Activated CD8-positive, alpha-beta memory T cell treated with anti-CD3 and anti-CD28 coated beads for 4 hours (primary cell): ENCODE measurements at places on chromosomes 4 and X.

GRCh38 chrX:100650841-100651240, 6.8 kb downstream of the SRPX2 start:
- DNase-seq: no peak

GRCh38 chrX:13220916-13221315, 98.9 kb downstream of the ATXN3L start:
- no peak for DNase-seq

- DNase-seq: no peak
Observed at GRCh38 chrX:46236411-46236810, 308.8 kb downstream of the ZNF674 start.

GRCh38 chr4:79294064-79294463, 31.8 kb downstream of the NAA11 start:
- no peak for DNase-seq

DNA sequence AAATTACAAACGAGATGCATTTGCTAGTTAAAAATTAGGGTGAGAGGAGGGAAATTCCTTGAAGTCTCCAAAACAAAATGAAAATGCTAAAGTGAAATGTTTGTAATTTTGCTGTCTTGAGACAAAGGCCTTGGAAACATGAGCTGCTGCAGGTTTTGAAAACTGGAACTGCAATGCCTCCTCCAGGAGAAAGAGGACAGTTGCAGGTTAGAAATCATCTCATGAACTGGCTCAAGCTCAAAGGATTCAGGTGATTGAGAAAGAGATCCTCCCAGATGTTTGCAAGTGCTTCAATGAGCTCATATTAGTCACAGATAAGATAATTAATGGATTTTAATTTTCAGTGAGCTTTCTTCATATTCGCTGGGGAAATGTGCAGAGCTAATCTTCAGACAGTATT, 32.4 kb downstream of the SMPX start:
- DNase-seq: no peak

- no peak for DNase-seq
Observed at GRCh38 chrX:22399437-22400192, 126.9 kb downstream of the CBLL2 start.

- no peak for DNase-seq
Observed at GRCh38 chrX:14673236-14673635, 143.9 kb downstream of the GLRA2 start.

DNA sequence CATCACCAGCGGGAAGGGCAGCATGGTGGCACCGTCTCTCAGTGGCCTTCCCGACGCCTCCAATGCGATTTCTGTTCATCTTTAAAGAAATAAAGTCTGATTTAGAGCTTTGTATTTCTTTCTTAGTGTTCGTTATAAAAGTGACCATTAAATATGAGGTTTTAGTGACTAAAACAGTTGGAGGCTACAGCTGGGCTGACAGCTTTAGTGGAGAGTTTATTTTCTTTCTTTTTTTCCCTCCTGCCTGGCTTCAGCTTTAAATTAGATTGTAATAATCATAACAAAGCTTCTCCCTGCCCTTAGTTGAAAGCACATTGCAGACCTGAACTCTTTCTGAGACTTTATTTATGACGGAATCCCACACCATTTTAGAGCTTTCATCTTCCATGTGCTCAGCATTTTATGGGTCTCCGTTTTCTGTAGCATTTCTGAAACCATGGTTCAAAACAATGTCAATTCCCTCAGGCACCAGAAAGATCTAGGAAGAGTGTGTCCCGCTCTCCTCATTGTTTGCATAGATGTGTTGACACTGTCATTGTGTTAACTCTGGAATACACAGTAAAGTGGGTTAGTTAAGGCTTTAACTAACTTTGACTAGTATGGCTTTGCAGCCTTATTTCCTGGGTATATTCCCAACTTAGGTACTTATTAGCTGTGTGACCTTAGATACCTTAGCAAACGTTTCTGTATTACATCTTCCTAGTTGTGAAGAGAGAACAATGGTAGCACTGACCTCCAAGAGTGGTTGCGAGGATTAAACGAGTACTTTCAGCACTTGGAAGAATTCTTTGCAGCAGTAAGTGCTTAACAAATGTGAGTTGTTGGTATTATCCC, 97.4 kb upstream of the PGRMC2 start:
- no peak for DNase-seq

DNA sequence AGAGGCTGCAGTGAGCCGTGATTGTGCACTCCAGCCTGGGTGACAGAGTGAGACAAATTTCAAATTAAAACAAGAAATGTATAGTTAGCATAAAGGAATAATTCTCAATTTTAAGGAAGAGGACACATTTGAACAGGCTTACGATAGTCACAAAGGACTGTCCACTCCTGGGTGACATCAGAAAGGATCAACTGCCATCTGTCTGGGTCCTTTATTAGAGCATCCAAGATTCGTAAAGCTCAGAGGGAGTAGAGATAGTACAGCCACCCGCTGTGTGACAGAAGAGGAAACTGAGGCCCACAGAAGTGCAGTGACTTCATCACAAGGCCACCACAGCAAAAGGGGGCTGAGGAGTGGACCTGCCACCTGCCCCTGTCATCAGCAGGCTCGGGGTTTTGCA, 149.3 kb upstream of the RBPJ start:
- no peak for DNase-seq

DNA sequence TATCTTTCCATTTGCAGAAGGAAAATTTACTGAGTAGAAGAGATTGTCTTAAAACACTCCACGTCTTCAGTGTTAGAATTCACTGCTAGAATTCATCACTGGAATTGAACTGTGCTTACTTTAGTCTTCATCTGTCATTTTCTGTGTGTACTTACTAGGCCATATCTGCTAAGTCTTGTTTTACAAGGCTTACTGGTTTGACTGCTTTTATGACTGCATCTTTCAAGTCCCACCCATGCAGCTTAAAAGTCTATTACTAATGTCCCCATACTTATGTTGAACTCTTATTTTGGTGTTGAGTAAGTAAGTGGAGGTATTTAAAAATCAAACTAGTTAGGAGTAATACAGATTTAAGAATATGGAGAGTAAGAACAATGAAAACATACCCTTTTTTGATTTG, 14.6 kb downstream of the CLCN3 start:
- DNase-seq: no peak

DNA sequence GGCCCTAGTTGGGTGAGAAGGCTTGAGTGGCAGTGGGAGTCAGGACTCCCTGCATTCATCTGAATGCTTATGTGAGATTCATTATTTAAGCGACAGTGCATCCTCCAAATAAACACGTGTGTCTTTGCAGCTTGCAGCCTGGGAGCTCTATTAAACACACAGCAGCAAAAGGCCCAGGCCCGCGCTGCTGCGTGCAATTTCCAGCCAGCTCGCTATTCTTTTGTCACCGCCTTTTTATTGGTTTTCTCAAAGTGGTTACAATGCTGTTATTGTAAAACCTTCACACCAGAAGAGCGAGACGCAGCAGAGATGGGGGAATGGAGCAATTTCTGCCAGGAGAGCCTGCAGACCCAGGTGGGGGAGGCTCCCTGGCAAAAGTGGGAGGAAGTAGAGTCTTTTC, 252.5 kb downstream of the BCOR start:
- DNase-seq: no peak

DNA sequence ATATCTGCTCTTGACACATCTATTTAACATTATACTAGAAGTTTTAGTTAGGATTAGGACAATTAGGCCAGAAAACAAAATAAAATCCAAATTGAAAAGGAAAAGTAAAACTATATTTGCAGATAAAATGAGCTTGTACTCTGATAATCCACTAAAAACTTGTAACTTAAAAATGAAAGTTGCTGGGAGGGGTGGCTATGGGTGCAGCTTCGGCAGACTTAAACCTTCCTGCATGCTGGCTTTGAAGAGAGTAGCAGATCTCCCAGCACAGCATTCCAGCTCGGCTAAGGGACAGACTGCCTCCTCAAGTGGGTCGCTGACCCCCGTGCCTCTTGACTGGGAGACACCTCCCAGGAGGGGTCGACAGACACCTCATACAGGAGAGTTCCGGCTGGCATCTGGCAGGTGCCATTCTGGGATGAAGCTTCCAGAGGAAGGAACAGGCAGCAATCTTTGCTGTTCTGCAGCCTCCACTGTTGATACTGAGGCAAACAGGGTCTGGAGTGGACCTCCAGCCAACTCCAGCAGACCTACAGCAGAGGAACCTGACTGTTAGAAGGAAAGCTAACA, 2379.9 kb downstream of the ARAP2 start:
- DNase-seq: no peak

GRCh38 chr4:139919004-139919403, 235.0 kb downstream of the MAML3 start:
- no peak for DNase-seq

- no peak for DNase-seq
Observed at GRCh38 chrX:101417981-101418841, 10.2 kb downstream of the HNRNPH2 start.

GRCh38 chrX:87901060-87901459, 383.5 kb downstream of the KLHL4 start:
- no peak for DNase-seq

DNA sequence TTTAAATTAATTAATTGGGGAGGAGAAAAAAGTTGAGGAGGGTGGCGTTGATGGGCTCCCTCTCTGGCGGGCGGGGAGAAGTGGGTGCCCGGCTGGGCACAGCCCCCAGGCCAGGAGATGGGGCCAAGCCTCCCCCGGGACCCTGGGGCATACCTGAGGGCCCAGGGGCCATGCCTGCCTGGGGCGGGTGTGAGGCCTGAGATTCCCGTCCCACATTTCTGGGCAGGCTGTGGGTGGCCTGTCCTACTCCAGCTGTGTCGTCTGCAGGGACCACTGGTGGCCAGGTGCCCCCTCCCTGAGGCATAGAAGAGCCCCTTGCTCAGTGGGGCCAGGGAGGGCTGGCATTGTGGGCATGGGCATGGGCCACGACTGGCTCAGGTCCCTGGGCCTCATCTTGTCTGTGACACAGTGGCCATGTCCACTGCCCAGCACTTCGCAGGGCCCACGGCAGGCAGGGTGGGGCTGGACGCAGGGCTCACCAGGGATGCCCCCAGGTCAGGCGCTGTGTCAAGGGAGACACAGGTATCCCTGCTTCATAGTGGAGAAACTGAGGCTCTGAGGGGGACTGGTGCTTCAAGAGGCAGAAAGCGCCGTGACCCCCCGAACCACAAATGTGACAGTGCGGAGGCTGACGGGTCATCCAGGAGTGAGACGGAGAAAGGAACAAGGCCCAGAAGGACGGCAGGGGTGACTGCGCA, 60.1 kb downstream of the FAM53A start:
- no peak for DNase-seq

GRCh38 chr4:7808181-7808580, 131.5 kb downstream of the AFAP1 start:
- no peak for DNase-seq

DNA sequence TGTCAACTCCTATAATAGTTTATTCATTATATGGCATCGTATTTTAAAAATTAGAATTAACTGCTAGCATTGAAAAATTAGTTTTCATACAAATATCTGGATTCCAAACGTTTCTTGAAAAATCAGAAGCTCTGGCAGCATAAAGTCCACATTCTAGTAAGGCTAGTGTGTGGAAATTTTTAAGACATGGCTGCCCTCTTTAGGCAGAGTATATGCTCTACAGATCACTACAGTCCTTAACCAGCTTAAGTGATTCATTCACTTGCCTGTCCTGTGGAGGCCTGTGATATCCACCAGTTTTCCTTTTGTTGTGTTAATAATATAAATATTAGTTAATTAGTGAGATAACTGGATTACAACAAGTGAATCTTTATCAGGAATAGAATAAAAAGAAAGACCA, 287.2 kb downstream of the OPHN1 start:
- DNase-seq: no peak

GRCh38 chrX:136094962-136095361, 52.4 kb upstream of the FHL1 start:
- DNase-seq: no peak

DNA sequence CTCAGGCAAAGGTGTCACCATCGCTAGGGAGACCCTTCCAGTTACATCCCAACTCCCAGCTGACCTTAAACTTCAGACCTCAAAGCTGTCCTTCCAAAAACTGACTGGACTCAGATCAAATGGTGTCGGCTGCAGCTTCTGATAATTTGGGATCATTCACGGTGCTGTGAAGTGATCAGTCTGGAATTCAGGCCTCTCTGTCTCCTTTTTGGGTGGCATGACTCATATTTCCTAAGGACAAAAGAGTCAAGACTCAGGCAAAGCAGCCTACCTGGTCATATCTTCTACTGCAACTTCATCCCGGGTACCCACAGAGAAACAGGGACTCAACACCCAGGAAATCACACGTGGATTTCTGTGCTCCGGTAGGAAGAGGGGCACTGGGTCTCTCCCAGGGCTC, 87.6 kb downstream of the SORCS2 start:
- DNase-seq: no peak

DNA sequence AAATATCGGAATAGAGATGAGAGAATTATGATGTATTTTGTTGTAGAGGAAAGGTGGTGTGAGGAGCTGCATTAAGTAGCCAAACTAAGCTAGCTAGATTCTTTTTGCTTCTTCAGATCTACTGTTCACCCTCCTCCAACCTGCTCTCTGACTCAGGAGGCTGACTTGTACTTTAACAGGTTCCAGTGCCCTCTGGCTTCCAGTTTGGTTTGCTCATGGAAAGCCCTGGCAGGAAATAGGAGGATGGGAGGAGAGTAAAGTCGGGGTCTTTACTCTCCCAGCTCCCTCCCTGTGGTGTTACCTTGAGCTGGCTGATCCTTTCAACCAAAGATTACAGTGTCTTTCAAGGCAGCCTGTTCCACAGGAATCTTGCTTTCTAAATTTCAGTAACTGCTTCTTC, 277.0 kb upstream of the EDA2R start:
- DNase-seq: no peak

- DNase-seq: no peak
Observed at GRCh38 chr4:173878701-173879100, 348.7 kb upstream of the HAND2 start.

- no peak for DNase-seq
Observed at GRCh38 chr4:33566649-33567048, 2677.7 kb downstream of the ARAP2 start.

DNA sequence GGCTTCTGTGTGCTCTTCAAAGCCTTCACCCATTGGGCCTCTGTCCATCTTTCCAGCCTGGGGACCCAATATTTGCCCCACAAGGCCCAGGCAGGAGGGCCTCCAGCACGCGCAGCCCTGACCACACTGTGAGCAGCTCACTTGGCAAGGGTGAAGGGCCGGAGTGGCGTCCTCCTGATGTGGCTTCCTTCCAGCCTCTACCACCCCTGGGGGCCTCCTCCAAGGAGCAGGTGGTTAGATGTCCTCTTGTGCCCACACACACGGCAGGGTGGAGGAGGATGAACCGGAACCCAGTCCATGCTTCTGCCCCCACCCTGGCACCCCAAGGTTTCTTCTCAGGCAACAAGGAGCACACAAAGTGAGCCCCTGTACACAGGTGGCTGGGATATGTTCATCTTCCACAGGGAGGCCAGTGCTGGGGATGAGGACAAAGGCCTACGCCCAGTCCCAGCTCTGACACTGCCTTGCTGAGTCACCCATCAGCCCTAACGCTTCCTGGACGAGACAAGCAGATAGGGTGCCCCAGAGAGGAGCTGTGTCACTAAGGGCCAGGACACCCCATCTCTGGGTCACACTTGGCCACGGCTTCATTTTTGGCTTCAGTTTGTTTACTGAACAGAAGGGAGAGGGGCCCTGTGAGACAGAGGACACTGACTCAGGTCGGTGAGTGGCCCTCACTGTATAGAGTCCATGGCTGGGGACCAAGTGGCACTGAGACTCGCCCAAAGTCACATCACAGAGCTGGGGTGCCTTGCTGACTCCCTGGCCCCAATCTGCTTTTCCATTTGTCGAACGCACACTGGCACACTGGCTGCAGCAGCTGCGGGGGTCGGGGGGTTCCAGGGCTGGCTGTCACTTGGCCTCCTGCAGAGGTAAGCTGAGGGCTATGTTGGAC, 1.9 kb downstream of the UBL4A start:
- no peak for DNase-seq

- DNase-seq: no peak
Observed at GRCh38 chr4:7435471-7436061, 836 bp upstream of the PSAPL1 start.
